SHP77 treated with DMSO at 0.1 percent for 48 hours (cell line): ENCODE measurements at places on chromosomes 5 and 9.

GRCh38 chr9:133824106-133824801 is 86.1 kb upstream of the SARDH start:
- DNase-seq: no peak

GRCh38 chr5:113337515-113338415 is 97.0 kb downstream of the TSSK1B start:
- DNase-seq: no peak

- DNase-seq: no peak
Measured at GRCh38 chr5:1975406-1975715, 92.6 kb upstream of the IRX4 start.

- no peak for DNase-seq
Measured at GRCh38 chr5:135382981-135383380, 16.1 kb downstream of the MACROH2A1 start.

DNA sequence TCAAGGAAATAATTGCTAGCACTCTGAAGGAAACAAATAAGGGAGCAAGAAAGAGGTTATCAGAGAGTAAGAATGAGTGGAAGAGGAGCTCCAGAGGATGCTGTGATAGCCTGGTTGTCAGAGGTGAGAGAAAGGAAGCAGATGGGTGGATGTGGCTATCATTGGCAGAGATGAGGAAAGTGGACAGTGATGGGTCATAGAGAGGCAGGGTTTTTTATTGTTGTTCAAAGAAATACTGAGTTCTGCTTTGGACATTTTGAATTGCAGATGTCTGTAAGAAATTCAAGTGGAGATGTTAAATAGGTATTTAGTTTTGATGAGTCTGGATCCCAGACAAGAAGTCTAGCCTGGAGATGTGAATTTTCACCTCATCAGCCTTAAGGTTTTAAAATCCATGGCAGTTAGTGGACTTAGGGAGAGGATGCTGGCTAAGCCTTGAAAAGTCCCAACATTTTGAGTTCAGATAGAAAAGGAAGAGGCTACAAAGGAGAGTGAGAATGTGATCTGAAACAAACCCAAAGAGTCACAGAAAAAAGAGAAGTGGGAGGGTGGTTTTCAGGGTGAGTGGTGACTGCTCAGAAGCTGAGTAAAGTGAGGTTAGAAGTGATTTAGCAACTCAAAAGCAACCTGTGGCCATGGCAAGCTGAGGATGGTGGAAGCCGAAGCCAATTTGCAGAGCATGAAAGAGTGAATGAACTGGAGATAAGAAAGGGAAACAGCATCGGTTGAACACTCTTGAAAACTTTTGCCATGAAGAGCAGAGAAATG is 50.4 kb downstream of the PPIC start:
- no peak for DNase-seq

GRCh38 chr9:97830884-97831829 is 21.9 kb upstream of the FOXE1 start:
- DNase-seq: no peak
